ENCODE measurements at places on chromosomes 2 and 18. TPM values are rescaled to one million over a fixed set of nuclear protein-coding genes. Genes with fewer than 3 reads are reported as not detected.

Gene BMP10
- total RNA-seq: not detected

Gene PGAP1
- 2.0 TPM for total RNA-seq

Gene TMEM178A
- not detected for total RNA-seq

Gene CTAGE1
- total RNA-seq: not detected

Gene NXPH2
- not detected for total RNA-seq

Gene PAX3
- not detected for total RNA-seq

Gene SLC8A1
- 0.34 TPM for total RNA-seq

All from mammary microvascular endothelial cell (primary cell).